ENCODE measurements at places on chromosomes 11 and 22.
A peak's percentile ranks its signal among the peaks of the same experiment; 100 is the strongest.

DNA sequence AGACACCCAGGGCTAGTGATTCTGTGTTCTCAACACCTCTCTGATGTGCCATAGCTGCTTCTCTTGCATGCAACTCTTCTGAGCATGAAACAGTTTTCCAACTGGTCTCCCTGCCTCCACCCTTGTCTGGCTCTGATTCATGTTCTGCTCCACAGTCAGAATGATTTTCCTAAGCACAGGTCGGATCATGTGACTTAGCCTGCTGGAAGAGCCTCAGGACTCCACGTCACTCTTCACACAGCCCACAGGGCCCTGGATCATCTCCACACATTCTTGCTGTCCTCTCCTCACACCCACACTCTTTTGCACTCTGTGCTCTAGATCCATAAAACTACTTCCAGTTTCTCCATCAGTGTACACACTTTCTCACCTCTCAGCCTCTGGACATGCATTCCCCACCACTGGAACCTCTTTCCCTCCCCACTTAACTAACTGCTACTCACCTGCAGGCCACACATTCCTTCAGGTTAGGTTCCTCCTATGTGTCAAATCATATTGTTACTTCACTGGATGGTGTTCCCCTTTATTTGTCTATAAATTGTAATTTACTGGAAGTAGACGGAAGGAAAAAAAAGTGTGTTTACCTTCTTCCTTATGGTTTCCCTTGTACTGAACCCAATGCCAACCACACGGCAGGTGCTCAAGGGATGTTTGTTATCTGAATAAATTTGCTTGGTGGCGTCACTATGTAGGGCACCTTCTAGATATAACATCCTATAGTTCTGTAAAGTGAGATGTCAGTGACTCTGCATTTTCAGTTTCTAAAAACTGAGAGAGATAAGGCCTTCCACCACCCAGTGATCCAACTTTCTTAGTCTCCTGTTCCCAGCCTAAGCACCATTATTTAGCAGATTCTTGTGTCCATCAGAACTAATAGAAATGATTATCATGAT is 133.7 kb downstream of the ETS1 start:
- no peak for DNase-seq

DNA sequence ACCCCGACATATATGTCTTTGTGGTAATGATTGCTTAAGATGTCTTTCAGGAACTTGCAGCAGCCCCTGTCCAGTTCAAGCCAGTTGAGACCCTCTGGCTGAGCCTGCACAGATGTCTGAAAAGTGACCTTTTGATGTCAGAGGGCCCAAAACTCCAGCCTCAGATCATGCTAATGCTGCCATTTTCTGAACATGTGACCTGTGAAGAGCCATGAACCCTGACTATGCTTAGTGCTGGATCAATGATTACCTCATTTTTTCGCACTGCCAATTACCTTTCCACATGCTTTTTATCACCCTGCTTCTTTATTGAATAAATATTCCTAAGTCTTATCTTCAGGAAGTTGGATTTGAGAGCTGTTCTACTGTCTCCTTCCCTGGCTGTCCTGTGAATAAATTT is 6.9 kb upstream of the CYP2R1 start:
- DNase-seq, result peak; percentile 76

GRCh38 chr11:9315078-9315688 is 790 bp upstream of the TMEM41B start:
- peak; percentile 63 for DNase-seq

DNA sequence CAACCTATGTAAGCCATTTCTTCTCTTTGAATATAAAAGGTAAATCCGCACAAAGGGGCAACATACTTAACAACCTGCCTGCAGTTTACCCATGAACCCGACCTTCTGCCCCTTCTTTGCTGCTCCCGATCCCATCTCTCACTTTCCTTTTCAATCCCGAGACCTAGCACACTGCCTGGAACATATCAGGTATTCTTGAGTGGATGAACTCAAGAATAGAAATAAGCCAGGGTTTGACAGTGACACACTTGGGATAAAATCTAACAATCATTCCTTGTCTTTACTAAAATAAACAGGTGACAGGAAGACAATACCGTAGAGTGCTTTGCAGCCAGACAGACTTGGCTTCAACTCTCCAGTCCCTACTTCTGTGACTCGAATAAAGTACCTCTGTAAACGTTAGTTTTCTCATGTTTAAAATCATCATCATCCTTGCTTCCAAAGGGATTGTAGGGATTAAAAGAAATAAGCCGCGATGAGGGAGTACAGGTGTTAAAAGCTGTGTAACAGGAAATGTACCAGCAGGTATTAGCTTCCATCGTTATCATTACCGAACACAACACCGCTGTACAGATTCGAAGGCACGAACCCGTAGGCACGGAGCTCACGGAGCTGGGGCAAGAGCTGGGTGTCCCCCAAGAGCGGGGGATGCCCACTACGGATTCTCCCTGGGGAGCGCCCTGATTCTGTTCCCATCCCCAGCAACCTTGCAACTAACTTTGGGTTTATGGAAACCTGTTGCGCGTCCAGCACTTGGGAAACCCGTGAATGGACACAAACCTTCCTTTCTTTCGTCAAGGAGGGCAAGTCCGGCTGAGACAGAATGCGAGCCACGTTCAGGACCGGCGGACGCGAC is 720 bp downstream of the UFD1 start:
- peak; percentile 32 for DNase-seq

- DNase-seq, result peak; percentile 64
Measured at GRCh38 chr11:2265396-2265795, 5.0 kb downstream of the ASCL2 start.

DNA sequence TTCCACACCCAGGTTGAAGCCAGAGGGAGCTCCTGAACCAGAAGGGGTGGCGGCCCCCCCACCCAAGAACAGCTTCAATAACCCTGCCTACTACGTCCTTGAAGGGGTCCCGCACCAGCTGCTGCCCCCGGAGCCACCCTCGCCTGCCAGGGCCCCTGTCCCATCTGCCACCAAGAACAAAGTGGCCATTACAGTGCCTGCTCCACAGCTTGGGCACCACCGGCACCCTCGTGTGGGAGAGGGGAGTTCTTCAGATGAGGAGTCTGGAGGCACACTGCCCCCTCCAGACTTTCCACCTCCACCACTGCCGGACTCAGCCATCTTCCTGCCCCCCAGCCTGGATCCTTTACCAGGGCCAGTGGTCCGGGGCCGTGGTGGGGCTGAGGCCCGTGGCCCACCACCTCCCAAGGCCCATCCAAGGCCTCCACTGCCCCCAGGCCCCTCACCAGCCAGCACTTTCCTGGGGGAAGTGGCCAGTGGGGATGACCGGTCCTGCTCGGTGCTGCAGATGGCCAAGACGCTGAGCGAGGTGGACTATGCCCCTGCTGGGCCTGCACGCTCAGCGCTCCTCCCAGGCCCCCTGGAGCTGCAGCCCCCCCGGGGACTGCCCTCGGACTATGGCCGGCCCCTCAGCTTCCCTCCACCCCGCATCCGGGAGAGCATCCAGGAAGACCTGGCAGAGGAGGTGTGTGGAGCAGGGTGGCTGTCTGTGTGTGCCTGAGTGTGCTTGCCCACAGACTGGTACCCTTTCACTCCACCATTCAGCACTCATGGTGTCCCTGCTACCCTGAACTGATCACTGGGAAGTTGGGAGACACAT is 6.7 kb downstream of the PHOX2A start:
- DNase-seq, result no peak

DNA sequence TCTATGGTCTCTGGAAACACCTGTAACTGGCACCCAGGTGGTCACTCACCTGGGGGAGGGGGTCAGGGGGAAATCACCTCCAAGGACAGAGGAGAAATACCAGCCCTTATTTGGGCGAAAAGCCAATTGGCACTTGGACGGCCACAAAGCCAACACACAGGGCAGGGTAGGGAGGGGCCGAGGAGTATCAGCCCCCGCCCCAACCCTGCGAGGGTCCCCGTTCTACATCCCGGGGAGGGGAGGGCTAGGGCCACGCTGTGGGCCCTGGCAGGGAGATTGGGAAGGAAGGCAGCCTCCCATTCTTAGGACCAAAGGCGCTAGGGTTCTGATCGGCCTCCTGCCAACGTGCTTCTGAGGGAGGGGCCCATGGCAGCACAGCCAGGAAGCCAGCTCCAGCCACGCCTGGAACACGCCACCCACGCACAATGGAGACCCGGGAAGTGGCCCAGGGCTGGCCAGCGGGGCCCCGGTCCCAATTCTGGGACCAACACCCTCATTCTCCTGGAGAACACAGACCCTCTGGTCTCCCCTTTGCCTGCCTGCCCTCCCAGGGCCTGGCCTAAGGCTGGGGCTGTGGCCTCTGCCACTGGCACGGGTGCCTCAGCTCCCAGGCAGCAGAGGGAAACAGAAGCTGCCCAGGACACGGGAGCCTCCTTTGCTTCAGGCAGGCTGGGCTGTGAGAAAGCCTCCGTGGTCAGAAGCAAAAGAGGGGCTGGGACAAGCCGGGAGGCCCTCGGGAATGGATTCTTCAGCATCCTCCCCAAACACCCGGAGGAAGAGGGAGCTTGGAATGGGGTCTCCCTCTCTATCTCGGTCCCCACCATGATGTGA is 7.4 kb downstream of the CBX6 start:
- DNase-seq, result no peak

DNA sequence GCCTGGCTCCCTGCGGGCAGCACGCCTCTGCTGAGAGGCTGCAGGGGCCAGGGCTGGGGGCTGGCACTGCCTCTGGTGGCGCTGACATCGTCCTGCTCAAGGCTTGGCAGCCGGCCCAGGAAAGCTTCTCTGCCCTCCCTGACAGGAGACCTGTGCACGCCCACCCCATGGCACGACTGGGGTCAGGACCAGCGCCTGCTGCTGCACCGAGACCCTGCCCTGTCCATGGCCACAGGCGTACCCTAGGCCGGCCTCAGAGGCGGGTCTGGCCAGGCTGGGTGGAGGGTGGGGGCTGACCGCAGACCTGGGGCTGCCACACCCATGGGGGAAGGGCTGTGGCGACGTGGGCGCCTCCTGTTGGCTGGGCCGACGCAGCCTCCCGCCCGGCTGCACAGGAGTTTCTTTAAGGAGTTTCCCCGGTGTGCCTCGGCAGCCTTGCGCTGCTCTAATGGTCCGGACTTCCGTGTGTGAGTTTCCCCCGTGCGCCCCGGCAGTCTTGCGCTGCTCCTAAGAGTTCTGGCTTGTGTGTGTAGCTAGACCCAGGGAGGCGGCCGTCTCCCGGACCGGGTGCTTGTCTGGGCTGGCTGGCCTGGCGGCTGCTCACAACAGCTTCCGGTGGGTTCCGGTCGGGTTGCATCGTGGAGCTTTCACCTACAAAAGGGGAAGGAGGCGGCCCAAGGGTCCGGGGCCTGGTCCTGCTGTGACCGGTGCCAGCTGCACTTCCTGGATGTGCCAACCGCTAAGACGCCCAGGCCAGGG is 4.6 kb downstream of the TRABD start:
- DNase-seq, result peak; percentile 91

DNA sequence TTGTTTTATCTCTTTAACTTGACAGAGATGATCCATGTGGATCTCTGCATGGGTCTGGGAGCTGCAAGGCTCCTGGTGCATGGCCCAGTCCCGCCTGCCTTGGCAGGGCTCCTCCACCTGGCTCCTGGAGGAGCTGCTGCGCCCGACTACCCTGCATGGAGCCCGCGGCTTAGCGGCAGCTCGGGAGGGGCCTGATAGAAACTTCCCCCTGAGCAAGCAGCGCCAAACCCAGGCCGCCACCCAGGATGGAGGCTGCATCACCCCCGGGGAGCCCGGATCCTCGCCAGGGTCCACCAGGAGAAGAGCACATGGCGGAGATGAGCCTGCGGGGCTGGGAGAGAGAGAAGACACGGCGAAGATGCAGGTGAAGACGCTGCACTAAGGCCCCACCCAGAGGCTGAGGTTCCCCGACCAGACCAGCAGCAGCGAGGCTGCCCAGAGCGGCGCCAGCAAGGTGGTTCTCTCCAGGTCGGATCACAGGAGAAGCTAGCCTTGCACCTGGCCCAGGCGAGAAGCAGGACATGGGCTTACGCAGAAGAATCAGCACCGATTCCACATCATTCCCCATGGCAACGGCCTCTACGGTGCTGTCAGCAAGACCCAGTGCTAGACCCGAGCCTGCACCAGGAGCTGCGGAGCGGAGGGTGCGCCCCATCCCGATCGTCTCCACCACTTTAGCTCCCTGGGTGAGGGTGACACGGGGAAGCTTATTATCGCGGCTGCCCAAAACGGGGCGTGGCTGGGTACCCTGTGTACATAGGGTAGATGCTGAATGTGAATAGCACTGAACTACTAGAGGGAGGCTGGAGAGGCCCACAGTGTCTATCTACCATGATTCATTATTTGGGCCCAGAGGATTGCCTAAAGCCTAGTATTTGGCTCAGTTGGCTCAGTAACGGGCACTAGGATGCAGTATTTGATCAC is 41.3 kb upstream of the VPREB1 start:
- no peak for DNase-seq

- DNase-seq, result no peak
Measured at GRCh38 chr11:61754534-61755482, 2.4 kb downstream of the MYRF start.

GRCh38 chr11:126415128-126415527 is 59.6 kb downstream of the ST3GAL4 start:
- DNase-seq, result no peak

DNA sequence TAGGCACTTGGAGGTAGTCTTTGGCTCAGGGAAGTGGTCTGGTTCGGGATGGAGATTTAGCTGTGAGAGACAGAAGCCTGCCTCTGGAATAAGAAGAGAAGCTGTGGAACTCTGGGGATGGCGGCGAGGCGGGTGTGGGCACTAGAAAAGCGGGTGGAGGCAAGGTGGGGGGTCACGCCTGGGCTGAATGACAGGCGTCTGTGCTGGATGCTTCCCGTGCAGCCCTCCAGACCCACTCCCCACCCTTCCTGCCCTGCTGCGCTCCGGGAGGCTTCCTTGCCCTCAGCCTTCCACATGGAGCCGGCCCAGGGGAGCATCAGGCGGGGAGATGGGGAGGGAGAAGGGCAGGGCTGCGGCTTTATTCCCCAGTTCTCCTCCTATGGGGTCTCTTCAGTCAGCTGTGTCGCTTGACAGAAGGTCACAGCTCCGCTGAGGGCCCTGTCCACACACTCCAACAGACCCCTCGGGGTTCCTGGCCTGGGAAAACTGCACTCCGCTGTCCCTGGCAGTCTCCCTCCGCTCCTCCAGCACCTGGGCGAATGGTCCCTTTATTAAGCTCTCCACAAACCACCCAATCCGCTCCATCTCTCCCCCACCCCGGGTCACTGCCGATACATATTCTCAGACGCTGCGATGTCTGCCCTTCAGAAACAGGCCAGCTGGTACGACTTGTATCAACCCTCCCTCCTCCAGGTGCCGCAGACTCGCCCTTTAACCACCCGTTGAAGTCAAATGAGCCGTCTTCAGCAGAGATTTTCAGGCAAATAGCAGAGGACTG is 6.2 kb downstream of the DNAJB13 start:
- DNase-seq, result no peak

GRCh38 chr11:33258631-33259205 is 1.5 kb downstream of the HIPK3 start:
- DNase-seq, result no peak

- peak; percentile 11 for DNase-seq
Measured at GRCh38 chr11:44351006-44351660, 41.2 kb upstream of the ALX4 start.

All from NB4 (cell line).